ENCODE measurements at places on chromosomes 1 and 21. TPM values are rescaled to one million over a fixed set of nuclear protein-coding genes. Genes with fewer than 3 reads are reported as not detected.

DNA sequence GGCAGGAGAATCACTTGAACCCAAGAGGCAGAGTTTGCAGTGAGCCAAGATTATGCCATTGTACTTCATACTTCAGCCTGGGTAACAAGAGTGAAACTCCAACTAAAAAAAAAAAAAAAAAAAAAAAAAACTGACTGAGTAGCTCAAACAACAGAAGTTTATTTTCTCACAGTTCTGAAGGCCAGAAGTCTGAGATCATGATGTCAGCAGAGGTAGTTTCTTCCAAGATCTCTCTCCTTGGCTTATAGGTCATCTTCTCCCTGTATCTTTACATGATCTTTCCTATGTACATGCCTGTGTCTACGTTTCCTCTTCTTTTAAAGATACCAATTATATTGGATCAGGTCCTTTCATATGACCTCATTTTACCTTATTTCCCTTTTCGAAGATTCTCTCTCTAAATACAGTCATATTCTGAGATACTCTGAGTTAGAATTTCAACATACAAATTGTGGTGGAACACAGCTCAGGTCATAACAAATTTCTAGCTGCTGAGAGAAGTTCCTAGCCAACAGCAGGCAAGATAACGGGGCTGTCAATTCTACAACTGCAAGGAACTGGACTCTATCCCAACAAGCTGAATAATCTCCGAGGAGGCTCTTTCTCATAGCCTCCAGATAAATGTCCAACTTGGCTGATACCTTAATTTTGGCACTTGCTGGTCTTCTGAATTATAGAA is 187.7 kb upstream of the ADAMTS5 start:
- no peak overlapping the region for H3K27ac ChIP-seq
- H3K4me3 ChIP-seq: no peak overlapping the region
- DNase-seq: no peak
- no peaks in the 10 kb centered on the region for H3K27me3 ChIP-seq

- peak overlapping the region; percentile 99 for H3K27ac ChIP-seq
- H3K27me3 ChIP-seq: no peaks in the 10 kb centered on the region
- H3K36me3 ChIP-seq: peaks cover 44% of the 10 kb centered on the region
- peak; percentile 72 for DNase-seq
- H3K4me1 ChIP-seq: peaks cover 49% of the 10 kb centered on the region
- H3K4me3 ChIP-seq: peak overlapping the region; percentile 91
Measured at GRCh38 chr1:244836135-244836521, 670 bp downstream of the COX20 start.

GRCh38 chr1:174693085-174693484 is 245.3 kb downstream of the GPR52 start:
- no peaks in the 10 kb centered on the region for H3K4me1 ChIP-seq
- no peak overlapping the region for H3K27ac ChIP-seq
- no peaks in the 10 kb centered on the region for H3K36me3 ChIP-seq
- H3K27me3 ChIP-seq: no peaks in the 10 kb centered on the region
- H3K4me3 ChIP-seq: no peak overlapping the region
- DNase-seq: no peak

DNA sequence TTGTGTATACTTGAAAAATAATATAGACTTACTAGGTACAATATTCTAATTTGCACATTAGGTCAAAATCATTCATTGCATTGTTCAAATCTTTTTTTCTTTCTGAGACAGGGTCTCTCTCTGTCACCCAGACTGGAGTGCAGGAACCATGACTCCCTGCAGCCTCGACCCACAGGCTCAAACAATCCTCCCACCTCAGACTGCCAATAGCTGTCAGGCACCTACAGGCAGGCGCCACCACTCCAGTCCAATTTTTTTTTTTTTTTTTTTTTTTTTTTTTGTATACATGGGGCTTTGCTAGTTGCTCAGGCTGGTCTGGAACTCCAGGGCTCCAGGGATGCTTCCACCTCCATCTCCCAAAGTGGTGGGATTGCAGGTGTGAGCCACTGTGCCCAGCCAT is 656.9 kb downstream of the KCNT2 start:
- DNase-seq: no peak
- no peaks in the 10 kb centered on the region for H3K36me3 ChIP-seq
- no peaks in the 10 kb centered on the region for H3K4me1 ChIP-seq
- no peak overlapping the region for H3K27ac ChIP-seq
- H3K27me3 ChIP-seq: no peaks in the 10 kb centered on the region

- H3K4me3 ChIP-seq: peak overlapping the region; percentile 95
- H3K27me3 ChIP-seq: no peaks in the 10 kb centered on the region
- peak overlapping the region; percentile 96 for H3K27ac ChIP-seq
Measured at GRCh38 chr1:7827126-7827955, 25.5 kb downstream of the UTS2 start.

The ORC1 gene
- total RNA-seq: 44.2 TPM

The PRXL2B gene
- 42.3 TPM for total RNA-seq

The STIL gene
- total RNA-seq: 28.0 TPM

The CBS gene
- 45.6 TPM for total RNA-seq

DNA sequence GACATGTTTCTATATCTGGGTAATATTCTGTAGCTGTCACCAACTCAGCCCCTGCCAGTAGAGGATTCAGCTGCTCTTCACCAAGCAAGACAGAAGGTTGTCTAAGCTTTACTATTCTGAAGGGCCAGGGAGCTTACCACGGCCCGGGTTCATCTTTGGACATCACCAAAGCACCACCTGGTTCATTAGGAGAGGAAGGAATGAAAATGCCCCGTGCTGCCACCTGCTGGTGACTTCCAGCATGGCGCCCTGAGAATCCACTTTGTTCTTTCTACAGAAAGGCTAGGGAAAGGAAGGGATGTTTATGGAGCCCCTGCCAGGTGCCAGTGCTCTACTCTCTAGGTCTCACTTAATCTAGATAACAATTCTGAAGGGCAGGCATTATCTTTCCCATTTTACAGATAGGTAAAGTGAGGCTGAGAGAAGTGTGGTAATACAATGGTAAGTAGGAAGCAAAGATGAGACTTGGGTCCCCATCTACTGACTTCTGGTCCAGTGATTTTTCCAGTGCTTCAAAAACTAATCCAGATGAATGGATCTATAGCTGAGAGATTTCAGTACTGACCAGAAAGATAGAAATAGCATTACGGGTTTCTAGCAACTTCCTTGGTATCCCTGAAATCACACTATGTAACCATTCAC is 79.5 kb downstream of the BEND5 start:
- H3K4me3 ChIP-seq: no peak overlapping the region
- peaks cover 12% of the 10 kb centered on the region for H3K27me3 ChIP-seq
- no peaks in the 10 kb centered on the region for H3K4me1 ChIP-seq
- no peaks in the 10 kb centered on the region for H3K36me3 ChIP-seq
- no peak overlapping the region for H3K27ac ChIP-seq
- DNase-seq: peak; percentile 87

Data from activated CD4-positive, alpha-beta T cell treated with anti-CD3 and anti-CD28 coated beads, Interleukin-2, amount 10 ng/mL, durations not matched to agents 24 days and 14 days (primary cell).